Activated naive CD4-positive, alpha-beta T cell (primary cell): ENCODE measurements at places on chromosomes 5 and 9.

- DNase-seq: peak; percentile 32
Observed at GRCh38 chr9:91424403-91425176, 958 bp upstream of the NFIL3 start.

GRCh38 chr5:169195601-169196000 lies 105.3 kb downstream of the SLIT3 start:
- DNase-seq: no peak

DNA sequence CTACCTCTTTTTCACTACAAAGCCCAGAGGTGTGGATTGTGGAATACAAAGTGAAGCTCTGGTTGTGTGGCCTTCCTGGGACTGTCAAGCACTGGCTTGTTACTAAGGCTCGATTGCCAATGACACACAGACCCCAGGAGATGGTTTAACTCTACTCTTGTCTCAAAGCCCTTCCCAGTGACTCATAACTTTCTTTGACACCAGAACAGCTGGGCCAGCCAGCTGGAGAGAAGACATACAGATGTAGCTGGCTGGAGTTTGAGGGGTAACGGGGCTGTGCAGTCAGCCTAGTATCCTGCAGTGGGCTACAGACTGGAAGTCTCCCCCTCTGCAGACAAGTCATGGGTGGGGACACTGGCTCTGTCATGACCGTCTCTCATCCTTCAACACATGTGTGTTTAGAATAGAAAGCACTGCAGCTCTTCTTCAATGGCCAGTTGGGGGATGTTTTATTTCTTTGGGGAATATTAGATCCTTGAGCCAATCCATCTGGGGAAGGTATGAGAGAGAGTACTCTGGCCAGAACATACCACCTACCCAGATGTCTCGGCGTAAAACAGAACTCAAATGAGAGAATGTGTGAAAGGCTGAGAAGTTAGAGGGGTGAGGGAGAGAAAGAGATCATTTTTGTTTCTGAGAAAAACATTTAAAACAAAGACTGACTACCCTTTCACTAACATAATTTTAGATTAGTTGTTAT lies 53.3 kb downstream of the SEMA6A start:
- no peak for DNase-seq

DNA sequence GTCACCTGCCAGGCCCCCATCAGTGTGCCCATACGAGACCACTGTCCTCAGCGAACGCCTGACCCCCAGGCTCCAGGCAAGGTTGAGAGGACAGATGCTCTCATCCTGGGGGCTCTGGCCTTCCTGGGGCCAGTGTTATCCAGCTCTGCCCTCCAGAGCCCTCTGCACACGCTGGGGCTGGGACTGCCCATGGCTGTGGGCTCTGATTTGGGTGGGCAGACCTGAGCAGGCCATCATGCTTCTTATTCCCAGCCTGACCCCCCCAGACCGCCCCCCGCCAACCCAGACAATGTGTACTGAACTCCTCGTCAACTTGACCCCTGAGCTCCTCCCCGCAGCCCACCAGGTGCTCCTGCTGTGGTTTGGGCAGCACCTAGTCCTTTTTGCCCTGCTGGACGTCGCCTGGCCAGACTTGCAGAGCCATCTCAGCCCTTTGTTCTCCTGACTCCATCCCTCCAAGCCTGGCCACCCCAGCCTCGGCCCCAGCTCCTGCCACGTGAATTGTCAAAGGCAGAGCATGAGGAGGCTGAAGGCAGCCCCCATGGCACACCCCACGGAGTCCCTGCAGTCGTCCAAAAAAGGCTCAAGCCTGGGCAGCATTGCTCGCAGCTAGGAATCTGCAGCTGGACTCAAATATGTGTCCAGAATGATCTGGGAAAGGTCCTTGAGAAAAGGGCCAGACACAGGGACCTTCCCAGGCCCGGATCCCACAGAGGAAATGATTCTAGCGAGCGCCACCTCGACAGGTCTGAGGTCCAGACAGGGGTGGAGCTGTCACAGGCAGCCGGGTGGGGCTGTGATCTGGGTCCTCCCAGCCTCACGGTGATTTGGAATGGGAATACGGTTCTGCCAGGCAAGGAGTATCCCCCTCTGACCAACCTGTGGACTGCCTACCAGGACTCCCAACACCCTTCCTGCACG lies 87.0 kb downstream of the ADAMTS2 start:
- no peak for DNase-seq

DNA sequence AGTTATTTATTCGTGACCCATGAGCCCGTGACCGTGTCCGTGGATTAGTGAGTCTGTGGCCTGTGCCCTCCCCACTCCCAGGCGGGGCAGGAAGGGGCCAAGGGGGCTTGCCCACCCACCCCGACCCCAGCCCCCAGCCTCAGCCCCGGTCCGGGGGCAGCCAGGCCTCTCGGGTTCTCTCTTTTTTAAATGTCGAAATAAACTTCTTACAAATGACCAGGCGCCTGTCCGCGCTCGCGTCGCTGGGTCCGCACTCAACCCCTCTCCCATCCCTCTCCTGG lies 7.6 kb downstream of the BARHL1 start:
- no peak for DNase-seq

GRCh38 chr5:58357799-58358500 lies 101.9 kb downstream of the PLK2 start:
- no peak for DNase-seq
